ENCODE measurements at places on chromosomes 4 and X. TPM values are rescaled to one million over a fixed set of nuclear protein-coding genes. Genes with fewer than 3 reads are reported as not detected.

The MSANTD1 gene
- 0.27 TPM for total RNA-seq

The CXXC4 gene
- total RNA-seq, result under 0.01 TPM

The ZIC3 gene
- total RNA-seq, result not detected

The XPNPEP2 gene
- not detected for total RNA-seq

The PROM1 gene
- 0.18 TPM for total RNA-seq

The PARM1 gene
- total RNA-seq, result 0.47 TPM

The GABRG1 gene
- total RNA-seq, result not detected

The USP17L18 gene
- total RNA-seq, result not detected

The PPEF1 gene
- total RNA-seq, result not detected

The GAGE2A gene
- total RNA-seq, result not detected

The SSX2 gene
- total RNA-seq, result not detected

The GLRA3 gene
- total RNA-seq, result not detected

The RBM3 gene
- 458 TPM for total RNA-seq

The NEUROG2 gene
- not detected for total RNA-seq

The HSD17B13 gene
- total RNA-seq, result not detected

The IL1RAPL2 gene
- not detected for total RNA-seq

The STAG2 gene
- 82.2 TPM for total RNA-seq

The DRD5 gene
- not detected for total RNA-seq

The DTHD1 gene
- total RNA-seq, result not detected

The REST gene
- 32.5 TPM for total RNA-seq

The CSAG3 gene
- total RNA-seq, result not detected

The ADH6 gene
- total RNA-seq, result not detected

The AMOT gene
- total RNA-seq, result 2.4 TPM

The EFHC2 gene
- total RNA-seq, result not detected

The CFAP299 gene
- 0.09 TPM for total RNA-seq

The SPANXN5 gene
- total RNA-seq, result not detected

The TIMM17B gene
- 16.2 TPM for total RNA-seq

The SLC10A4 gene
- not detected for total RNA-seq

The RNF150 gene
- 0.09 TPM for total RNA-seq

The PPP2R3B gene
- 15.7 TPM for total RNA-seq

The SSX3 gene
- total RNA-seq, result not detected
